ENCODE measurements at places on chromosomes 7 and 10.

DNA sequence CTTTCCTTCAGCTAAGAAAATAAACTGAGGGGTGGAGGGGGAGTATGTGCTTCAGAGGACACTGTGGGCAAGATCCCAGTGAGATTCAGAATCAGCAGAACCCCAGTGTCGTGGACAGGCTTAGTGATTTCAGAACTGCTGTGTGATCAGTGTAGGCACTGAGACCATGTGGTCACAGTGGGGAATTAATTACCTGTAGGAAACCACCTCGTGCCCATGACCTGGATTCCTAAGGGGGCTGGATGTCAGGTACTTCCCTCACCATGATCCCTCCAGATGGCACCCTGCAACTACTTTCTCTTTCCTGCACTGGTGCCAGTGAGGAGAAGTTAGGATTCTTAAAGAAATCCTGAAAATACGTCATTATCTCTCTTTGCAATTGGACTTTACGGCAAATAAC lies 64.4 kb downstream of the HBP1 start:
- no peak overlapping the region for H3K4me3 ChIP-seq
- H3K36me3 ChIP-seq = no peaks in the 10 kb centered on the region
- H3K27ac ChIP-seq = no peak overlapping the region
- no peaks in the 10 kb centered on the region for H3K27me3 ChIP-seq

GRCh38 chr10:12606461-12606860 lies 257.1 kb downstream of the CAMK1D start:
- H3K27ac ChIP-seq = no peak overlapping the region
- H3K36me3 ChIP-seq = no peaks in the 10 kb centered on the region
- no peaks in the 10 kb centered on the region for H3K4me1 ChIP-seq
- H3K27me3 ChIP-seq = no peaks in the 10 kb centered on the region
- no peak for DNase-seq

DNA sequence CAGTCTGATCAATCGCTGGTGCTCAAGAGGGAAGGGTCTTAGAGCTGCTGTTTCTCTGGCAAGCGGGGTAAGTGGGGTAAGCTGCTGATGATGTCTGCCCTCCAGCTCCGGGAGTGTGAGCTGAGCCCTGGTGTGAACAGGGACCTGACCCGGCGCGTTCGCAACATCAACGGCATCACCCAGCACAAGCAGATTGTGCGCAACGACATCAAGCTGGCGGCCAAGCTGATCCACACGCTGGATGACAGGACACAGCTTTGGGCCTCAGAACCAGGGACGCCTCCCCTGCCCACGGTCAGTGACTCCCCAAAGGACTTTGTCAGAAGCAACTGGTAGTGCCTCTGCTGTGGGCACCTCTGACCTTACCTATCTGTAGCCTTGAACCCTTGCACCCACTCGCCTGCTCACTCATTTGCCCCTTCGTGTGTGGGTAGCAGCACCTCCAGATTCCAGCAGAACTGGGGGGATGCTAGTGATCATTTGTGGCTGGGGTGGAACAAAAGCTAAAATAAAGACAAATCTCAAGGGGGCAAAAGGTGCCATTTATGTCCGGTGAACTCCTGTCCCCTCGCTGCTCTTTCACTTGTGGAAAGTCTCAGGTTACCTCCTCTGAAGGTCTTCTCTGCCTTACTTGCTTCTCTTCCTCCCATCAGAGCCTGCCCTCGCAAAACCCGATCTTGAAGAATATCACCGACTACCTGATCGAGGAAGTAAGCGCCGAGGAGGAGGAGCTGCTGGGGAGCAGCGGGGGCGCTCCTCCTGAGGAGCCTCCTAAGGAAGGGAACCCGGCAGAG lies 3.2 kb downstream of the UFSP1 start:
- DNase-seq = no peak
- H3K27ac ChIP-seq = no peak overlapping the region
- H3K4me1 ChIP-seq = peaks cover 2% of the 10 kb centered on the region
- no peaks in the 10 kb centered on the region for H3K27me3 ChIP-seq
- no peak overlapping the region for H3K4me3 ChIP-seq

DNA sequence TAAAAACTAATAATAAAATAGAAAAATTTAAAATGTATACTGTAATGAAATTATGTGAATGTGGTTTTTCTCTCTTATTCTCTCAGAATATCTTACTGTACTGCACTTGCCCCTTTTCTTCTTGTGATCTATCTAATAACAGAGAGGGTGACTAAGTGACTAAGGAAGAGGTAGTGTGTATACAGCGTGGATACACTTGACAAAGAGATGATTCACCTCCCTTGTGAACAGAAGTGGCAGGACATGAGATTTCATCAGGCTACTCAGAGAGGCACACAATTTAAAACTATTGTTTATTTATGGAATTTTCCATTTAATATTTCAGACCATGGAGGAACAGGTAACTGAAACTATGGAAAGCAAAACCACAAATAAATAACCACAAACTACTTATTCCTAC lies 806.6 kb upstream of the GHITM start:
- H3K4me3 ChIP-seq = no peak overlapping the region
- DNase-seq = no peak
- H3K27ac ChIP-seq = no peak overlapping the region
- no peaks in the 10 kb centered on the region for H3K27me3 ChIP-seq

DNA sequence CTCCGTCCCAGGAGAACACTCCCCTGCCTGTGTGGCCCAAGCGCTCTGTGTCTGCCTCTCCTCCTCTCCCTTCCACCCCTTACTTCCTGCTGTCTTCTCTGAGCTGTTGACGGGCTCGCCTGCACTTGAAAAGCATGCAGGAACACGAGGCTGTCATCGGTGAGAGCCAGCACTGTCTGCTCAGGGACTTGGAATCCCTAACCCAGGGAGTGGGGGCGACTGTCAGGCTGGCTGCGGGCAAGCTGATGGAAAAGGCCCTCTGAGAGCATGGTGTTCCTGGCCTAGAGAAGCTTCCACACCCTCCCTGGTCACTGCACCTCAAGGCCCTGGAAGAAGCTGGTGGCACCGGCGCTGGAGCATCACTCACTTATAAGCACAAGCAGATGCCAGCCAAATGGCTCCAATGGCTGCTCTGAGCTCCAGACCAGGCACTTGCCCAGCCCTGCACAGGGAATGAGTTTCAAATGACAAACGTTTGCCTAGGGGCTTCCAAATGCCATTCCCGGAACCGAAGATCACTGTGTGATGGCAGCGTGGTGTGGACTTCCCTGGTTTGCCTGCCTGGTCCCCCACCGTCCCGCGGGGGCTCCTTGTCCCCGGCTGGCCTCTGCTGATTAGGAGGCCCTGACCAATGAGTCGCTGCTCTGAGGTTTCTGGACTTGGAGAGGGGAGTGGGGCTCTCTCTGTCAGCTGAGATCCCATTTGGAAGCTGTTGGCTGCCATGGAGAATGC lies 56.7 kb upstream of the EBF3 start:
- H3K4me1 ChIP-seq = no peaks in the 10 kb centered on the region
- H3K27ac ChIP-seq = no peak overlapping the region
- H3K36me3 ChIP-seq = no peaks in the 10 kb centered on the region

Data from mesendoderm (in vitro differentiated cells).